ENCODE measurements at places on chromosomes 12 and 14.

DNA sequence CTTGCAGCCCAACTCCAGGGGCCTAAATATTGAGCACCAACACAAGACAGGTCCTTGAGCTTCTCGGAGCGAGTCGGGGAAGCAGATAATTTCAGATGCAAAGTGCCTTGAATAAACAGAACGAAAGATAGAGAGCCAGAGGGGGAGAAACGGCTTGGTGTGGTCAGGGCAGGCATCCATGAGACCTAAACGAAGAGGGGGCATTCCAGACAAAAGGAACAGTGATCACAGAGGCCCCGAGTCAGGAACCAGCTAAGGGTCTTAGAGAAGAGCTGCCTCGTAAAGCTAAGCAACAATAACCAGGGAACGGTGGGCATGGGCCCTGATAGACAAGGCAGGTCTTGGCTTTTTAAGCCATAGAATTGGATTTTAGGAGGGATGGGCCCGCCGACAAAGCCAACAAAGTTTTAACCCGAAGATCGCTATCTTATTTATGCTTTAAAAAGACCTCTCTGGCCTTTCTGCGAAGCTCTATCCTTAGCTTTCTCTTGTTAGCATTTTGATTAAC lies 421 bp upstream of the ACADS start:
- DNase-seq = no peak

DNA sequence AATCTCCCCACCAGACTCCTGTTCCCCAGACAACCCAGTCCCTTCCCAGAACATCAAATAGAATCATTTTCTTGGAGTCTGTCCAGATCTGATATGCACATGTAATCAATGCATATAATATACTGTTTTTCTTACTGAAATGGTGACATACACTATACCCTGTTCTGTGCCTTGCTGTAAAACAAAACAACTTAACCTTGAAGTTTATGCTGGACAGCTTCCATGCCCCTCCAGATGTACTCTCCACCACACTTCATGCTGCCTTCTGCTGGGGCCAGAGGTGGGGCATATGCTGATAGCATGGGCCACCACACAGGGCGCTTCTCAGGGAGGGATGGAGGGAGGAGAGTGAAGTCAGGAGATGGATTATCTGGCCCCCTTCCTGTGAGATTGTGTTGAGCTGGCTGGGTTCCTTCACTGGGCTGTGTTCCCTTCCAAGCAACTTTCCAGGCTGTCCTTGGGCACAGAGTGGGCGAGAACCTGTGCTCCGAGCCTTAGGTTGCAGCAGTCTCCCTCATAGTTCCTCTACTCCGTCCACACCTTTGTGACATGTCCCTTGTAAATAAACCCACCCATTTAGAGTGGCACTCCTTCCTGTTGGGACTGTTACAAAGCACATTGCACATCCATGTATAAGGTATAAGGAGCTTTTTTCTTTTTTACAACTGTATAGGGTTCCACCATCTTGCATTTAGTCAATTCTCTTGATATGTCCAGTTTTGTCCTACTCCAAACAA lies 77.6 kb upstream of the RIC8B start:
- DNase-seq = no peak

GRCh38 chr12:127629066-127629820 lies 637.7 kb upstream of the TMEM132C start:
- no peak for DNase-seq

GRCh38 chr12:24349051-24349799 lies 399.8 kb upstream of the SOX5 start:
- no peak for DNase-seq

DNA sequence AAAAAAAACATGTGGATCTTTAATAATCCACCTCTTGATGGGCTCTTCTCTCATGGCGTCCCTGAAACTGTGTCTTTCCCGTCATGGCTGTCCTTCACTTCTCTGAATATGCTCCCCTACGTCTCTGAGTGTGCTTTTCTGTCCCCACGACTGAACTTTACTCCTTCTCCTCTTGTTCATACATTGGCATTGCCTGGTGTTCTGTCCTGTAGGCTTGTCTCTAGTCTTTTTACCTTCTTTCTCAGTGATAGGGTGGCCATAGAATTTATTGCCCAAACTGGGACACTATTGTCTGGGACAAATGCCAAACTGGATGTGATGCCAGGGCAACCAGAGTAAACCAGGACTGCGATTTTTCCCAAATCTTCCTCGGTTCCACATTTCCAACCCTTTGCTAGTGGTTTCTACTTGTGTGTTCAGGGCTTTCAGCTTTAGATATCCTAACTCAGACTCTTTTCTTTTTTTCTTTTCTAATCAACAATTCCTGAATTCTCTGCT lies 202.2 kb downstream of the ATP23 start:
- DNase-seq = no peak

GRCh38 chr14:99181241-99181640 lies 90.8 kb downstream of the BCL11B start:
- no peak for DNase-seq

- DNase-seq = no peak
Measured at GRCh38 chr12:76460807-76461206, 98.8 kb downstream of the OSBPL8 start.
